Activated CD4-positive, alpha-beta T cell treated with anti-CD3 and anti-CD28 coated beads, Interleukin-2, amount 10 ng/mL, durations not matched to agents 24 days and 14 days (primary cell): ENCODE measurements at places on chromosomes 7 and 10. TPM values are rescaled to one million over a fixed set of nuclear protein-coding genes. Genes with fewer than 3 reads are reported as not detected.

DNA sequence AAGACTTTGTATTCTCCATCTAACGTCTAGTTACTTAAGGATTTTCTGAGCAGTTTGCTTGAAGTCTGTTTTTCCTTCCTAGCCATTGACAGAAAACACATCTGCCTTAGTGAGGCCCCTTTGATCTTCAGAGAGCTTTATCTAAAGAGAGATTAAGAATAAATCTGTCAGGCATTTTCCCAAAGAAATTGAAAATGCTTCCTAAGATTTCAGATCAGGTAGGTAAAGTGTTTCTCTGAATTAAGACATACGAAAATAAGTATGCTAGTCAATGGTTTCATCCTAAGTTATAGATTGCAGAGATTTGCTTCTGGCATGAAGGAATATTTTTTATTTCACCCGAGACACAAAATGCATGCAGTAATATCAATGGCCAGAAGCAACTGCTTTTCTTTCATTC, 168.6 kb downstream of the SDK1 start:
- H3K36me3 ChIP-seq, result no peaks in the 10 kb centered on the region
- no peak overlapping the region for H3K27ac ChIP-seq
- peaks cover 1% of the 10 kb centered on the region for H3K27me3 ChIP-seq
- DNase-seq, result no peak

Gene NRF1
- 22.3 and 23.2 TPM in 2 replicates for total RNA-seq

Gene RADIL
- 0.14 and 0.26 TPM in 2 replicates for total RNA-seq

DNA sequence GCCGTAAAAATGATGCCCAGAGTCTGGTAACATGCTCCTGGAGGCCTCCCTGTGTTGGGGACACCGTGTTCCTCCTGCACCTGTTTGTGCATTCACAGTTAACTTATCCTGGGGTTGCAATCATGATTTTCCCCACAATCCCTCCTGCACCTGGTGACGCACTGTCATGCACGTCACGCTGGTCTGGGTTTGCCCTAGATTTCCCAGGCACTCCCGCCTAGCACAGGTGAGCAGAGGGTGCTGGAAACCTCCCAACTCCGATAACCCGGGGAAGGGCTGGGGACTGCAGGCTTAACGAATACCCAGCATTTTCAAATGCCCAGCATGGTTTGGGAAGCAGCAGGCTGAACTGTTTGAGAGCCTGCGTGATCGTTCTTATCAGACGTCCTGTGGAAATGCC, 427.1 kb downstream of the TCERG1L start:
- H3K27me3 ChIP-seq, result no peaks in the 10 kb centered on the region
- H3K4me1 ChIP-seq, result no peaks in the 10 kb centered on the region
- no peak for DNase-seq

Gene PAX4
- not detected in 2 replicates for total RNA-seq

Gene HOXA4
- not detected in 2 replicates for total RNA-seq

- H3K27me3 ChIP-seq, result no peaks in the 10 kb centered on the region
- H3K4me3 ChIP-seq, result no peak overlapping the region
- peak overlapping the region; percentile 62 for H3K27ac ChIP-seq
- DNase-seq, result peak; percentile 78
- H3K36me3 ChIP-seq, result peaks cover 4% of the 10 kb centered on the region
These were observed 307.3 kb downstream of the CAMK1D start for GRCh38 chr10:12656518-12657142.

DNA sequence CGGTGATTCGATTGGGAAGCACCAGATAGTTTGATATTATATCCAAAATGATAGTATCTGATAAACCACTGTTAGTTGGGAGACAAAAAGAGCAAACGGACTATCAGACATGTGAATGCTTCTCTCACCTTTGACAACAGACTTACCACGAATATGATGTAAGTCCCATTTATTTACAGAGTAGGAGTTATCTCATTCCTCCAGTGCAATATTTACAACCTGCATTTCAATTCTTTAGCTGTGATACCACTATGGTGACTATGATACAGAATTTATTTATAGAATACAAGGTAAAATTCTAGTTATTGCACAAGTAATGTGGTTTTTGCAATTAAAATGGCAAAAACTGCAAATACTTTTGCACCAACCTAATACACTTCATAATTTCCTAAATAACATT, 61.6 kb downstream of the ESYT2 start:
- no peak overlapping the region for H3K4me3 ChIP-seq
- H3K36me3 ChIP-seq, result peaks cover 52% of the 10 kb centered on the region
- H3K4me1 ChIP-seq, result peaks cover 27% of the 10 kb centered on the region

GRCh38 chr10:36489611-36490228, 635.7 kb upstream of the ANKRD30A start:
- no peaks in the 10 kb centered on the region for H3K4me1 ChIP-seq
- H3K4me3 ChIP-seq, result no peak overlapping the region
- H3K27ac ChIP-seq, result no peak overlapping the region
- no peak for DNase-seq
- no peaks in the 10 kb centered on the region for H3K27me3 ChIP-seq

- no peak overlapping the region for H3K27ac ChIP-seq
- H3K4me3 ChIP-seq, result no peak overlapping the region
- no peak for DNase-seq
- H3K4me1 ChIP-seq, result no peaks in the 10 kb centered on the region
- no peaks in the 10 kb centered on the region for H3K27me3 ChIP-seq
These were observed 86.7 kb downstream of the GFRA1 start for GRCh38 chr10:116186273-116186672.

- H3K4me3 ChIP-seq, result no peak overlapping the region
- no peak for DNase-seq
- no peaks in the 10 kb centered on the region for H3K27me3 ChIP-seq
- H3K36me3 ChIP-seq, result no peaks in the 10 kb centered on the region
- H3K4me1 ChIP-seq, result no peaks in the 10 kb centered on the region
These were observed 1.8 kb downstream of the NPS start for GRCh38 chr10:127550861-127551260.

- H3K36me3 ChIP-seq, result no peaks in the 10 kb centered on the region
- DNase-seq, result no peak
- H3K27me3 ChIP-seq, result no peaks in the 10 kb centered on the region
- peaks cover 4% of the 10 kb centered on the region for H3K4me1 ChIP-seq
- H3K4me3 ChIP-seq, result no peak overlapping the region
- H3K27ac ChIP-seq, result no peak overlapping the region
These were observed 31.9 kb upstream of the AGBL3 start for GRCh38 chr7:134954197-134955082.

DNA sequence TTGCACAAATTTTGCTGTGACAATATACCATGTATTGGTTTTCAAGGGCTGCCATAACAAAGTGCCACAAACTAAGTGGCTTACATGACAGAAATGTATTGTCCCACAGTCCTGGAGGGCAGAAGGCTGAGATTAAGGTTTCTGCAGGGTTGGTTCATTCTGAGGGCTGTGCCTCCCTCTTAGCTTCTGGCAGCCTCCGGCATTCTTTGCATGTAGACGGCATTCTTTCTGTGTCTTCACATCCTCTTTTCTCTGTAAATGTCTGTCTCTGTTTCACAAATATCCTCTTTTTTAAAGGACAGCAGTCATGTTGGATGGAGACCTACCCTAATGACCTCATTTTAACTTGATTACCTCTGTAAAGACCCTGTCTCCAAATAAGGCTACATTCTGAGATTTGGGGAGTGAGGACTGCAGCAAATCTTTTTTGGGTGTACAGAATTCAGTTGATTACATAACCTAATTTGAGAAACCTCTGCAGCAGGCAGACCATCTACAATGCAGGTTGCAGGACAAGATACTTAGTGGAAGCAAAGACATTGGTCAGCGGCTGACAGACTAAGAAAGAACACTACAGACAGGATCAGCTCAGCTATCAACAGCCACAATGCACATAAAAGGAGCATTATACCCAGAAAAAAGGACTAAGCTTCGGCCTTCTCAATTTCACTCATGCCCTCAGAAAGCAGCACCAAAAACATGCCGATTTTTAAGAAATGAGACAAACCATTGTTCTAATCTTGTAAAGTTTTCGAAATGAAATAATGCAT, 84.6 kb upstream of the FAM3C start:
- H3K27me3 ChIP-seq, result no peaks in the 10 kb centered on the region
- no peak overlapping the region for H3K27ac ChIP-seq
- H3K36me3 ChIP-seq, result no peaks in the 10 kb centered on the region
- H3K4me1 ChIP-seq, result peaks cover 4% of the 10 kb centered on the region
- DNase-seq, result no peak

Gene AMPH
- total RNA-seq, result not detected in 2 replicates

DNA sequence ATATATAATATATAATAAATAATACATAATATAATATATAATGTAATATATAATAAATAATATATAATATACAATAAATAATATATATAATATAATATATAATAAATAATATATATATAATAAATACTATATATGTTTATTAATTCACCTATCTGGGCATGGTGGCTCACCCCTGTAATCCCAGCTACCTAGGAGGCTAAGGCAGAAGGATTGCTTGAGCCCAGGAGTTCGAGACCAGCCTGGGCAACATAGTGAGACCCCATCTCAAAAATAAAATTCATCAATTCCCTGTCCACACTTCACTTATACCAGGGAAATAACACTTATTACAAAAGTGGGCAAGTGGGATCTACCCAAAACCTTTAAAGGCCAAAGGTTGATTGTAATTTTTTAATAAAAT, 281.1 kb downstream of the PRPF18 start:
- H3K27ac ChIP-seq, result no peak overlapping the region
- no peaks in the 10 kb centered on the region for H3K36me3 ChIP-seq
- H3K4me3 ChIP-seq, result no peak overlapping the region
- H3K4me1 ChIP-seq, result no peaks in the 10 kb centered on the region
- DNase-seq, result no peak

DNA sequence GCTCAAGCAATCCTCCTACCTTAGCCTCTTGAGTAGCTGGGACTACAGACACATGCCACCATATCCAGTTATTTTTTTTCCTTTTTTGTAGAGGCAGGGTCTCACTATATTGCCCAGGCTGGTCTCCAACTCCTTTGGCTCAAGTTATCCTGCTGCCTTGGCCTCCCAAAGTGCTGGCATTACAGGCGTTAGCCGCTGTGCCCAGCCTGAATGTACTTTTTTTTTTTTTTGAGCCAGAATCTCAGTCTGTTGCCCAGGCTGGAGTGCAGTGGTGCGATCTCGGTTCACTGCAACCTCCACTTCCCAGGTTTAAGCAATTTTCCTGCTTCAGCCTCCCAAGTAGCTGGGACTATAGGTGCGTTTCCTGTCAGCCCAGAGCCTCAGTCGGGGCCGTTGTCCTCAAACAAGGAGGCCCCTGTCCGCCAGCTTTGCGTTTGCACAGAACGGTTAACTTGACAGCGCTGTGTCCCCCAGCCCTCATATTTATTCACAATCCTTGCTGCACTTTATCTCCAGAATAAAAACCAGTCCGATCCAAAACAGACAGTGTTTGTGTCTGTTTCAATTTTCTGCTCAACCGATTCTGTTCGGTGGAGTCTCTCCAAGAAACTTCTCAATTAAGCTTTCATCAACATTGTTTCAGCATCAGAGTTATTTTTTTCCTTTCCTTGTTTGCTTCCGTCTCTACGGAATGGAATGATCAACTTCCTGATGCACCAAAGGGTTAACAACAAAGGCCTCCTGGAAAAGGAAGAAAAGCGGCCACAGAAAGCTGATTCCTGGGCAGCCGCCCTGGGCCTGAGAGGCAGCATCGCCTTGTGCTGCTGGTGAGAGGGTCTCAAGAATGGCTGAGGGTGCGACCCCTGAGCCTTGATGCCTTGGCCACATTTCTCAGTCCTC, 64.5 kb downstream of the PDIA4 start:
- DNase-seq, result no peak
- peak overlapping the region; percentile 89 for H3K27ac ChIP-seq
- peak overlapping the region; percentile 96 for H3K4me3 ChIP-seq
- no peaks in the 10 kb centered on the region for H3K36me3 ChIP-seq
- peaks cover 24% of the 10 kb centered on the region for H3K4me1 ChIP-seq

- peak within 1 kb of the TSS; percentile 90 for H3K27ac ChIP-seq
- H3K27me3 ChIP-seq, result peaks cover 3% of the 10 kb centered on the region
- peak; percentile 90 for DNase-seq
- peaks cover 29% of the 10 kb centered on the region for H3K36me3 ChIP-seq
- H3K4me1 ChIP-seq, result peaks cover 39% of the 10 kb centered on the region
- peak within 1 kb of the TSS; percentile 89 for H3K4me3 ChIP-seq
These were observed at the start of gene ZC3HAV1L for GRCh38 chr7:139035586-139036353. Gene ZC3HAV1L, minus strand, starts transcription at chr7:139036042. Its CDS starts 25 bp downstream, at chr7:139036017.

GRCh38 chr7:151176401-151176800, 8.9 kb upstream of the GBX1 start:
- peaks cover 36% of the 10 kb centered on the region for H3K27me3 ChIP-seq
- no peak overlapping the region for H3K27ac ChIP-seq
- no peaks in the 10 kb centered on the region for H3K36me3 ChIP-seq
- no peak for DNase-seq
- no peak overlapping the region for H3K4me3 ChIP-seq

Gene CTNNA3
- not detected in 2 replicates for total RNA-seq

GRCh38 chr7:80781561-80781979, 137.3 kb downstream of the SEMA3C start:
- no peaks in the 10 kb centered on the region for H3K27me3 ChIP-seq
- no peak overlapping the region for H3K27ac ChIP-seq
- no peaks in the 10 kb centered on the region for H3K4me1 ChIP-seq
- H3K36me3 ChIP-seq, result no peaks in the 10 kb centered on the region

- no peak overlapping the region for H3K4me3 ChIP-seq
- no peaks in the 10 kb centered on the region for H3K4me1 ChIP-seq
- H3K36me3 ChIP-seq, result no peaks in the 10 kb centered on the region
- no peak overlapping the region for H3K27ac ChIP-seq
- no peak for DNase-seq
These were observed 122.5 kb downstream of the PTPN20 start for GRCh38 chr10:47033541-47034270.

DNA sequence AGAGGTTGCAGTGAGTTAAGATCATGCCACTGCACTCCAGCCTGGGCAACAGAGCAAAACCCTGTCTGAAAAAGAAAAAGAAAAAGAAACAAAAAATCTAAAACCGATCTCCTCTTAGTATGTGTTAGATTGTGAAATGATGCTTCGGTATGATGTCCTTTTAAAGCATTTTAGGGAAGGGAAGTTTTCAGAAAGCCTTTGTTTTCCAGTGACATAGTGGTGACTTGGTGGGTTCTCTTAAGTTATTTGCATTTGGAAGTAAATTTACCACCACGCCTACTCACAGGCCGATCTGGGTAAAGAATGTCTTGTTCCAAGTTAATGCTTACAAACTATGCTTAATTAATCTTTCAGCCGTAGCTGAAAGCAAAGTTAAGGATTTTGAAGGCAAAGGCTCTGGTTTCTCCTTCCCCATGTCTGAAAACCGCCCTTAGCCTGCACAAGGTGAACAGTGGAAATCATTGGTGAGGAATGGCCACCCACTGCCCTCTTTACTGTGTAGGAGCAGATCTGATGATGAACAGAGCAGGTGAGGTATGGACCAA, 10.7 kb downstream of the MTURN start:
- no peak overlapping the region for H3K4me3 ChIP-seq
- no peak overlapping the region for H3K27ac ChIP-seq
- H3K27me3 ChIP-seq, result peaks cover 3% of the 10 kb centered on the region
- H3K36me3 ChIP-seq, result no peaks in the 10 kb centered on the region
- DNase-seq, result no peak

Gene PSPH
- total RNA-seq, result 23.8 and 25.8 TPM in 2 replicates

GRCh38 chr7:28217143-28217542, 36.5 kb upstream of the JAZF1 start:
- DNase-seq, result no peak
- H3K36me3 ChIP-seq, result no peaks in the 10 kb centered on the region
- no peaks in the 10 kb centered on the region for H3K4me1 ChIP-seq
- no peak overlapping the region for H3K4me3 ChIP-seq
- no peak overlapping the region for H3K27ac ChIP-seq
